ENCODE measurements at places on chromosomes 13 and 19. TPM values are rescaled to one million over a fixed set of nuclear protein-coding genes. Genes with fewer than 3 reads are reported as not detected.
A peak's percentile ranks its signal among the peaks of the same experiment; 100 is the strongest.

ADAMTS10 gene
- total RNA-seq, result 2.5 TPM

ATG4D gene
- 36.7 TPM for total RNA-seq

PGLYRP1 gene
- not detected for total RNA-seq

SPACA4 gene
- total RNA-seq, result not detected

TJP3 gene
- total RNA-seq, result 0.09 TPM

DNA sequence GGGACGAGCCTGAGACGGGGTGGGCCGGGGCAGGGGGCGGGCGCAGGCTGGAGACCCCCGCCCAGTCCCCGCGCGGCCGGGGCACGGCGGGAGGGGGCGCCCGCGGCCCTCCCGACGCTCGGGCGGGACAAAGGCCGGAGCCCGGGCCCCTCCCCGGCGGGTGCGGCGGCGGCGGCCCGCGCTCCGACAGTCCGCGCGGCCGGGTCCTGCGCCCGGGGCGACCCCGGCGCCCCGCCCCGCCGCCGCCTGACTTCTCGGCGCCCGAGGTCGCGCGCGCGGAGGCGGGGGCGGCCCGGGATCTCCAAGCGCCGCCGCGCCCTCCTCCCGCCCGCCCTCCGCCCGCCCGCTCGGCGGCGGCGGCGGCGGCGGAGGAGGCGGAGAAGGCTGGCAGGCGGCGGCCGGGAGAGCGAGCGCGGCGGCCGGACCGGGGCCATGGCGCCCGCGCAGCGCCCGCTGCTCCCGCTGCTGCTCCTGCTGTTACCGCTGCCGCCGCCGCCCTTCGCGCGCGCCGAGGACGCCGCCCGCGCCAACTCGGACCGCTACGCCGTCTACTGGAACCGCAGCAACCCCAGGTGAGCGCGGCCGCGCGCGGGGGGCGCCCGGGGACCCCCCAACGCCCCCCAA lies at the start of gene EFNA2:
TSS of gene EFNA2 (plus strand) at position 137 of the 624 bp plus-strand sequence. CDS start at position 433, 296 bp downstream.
- no peak within 1 kb of the TSS for H3K27ac ChIP-seq
- peak; percentile 56 for DNase-seq
- peaks cover 3% of the 10 kb centered on the region for H3K4me1 ChIP-seq

DNA sequence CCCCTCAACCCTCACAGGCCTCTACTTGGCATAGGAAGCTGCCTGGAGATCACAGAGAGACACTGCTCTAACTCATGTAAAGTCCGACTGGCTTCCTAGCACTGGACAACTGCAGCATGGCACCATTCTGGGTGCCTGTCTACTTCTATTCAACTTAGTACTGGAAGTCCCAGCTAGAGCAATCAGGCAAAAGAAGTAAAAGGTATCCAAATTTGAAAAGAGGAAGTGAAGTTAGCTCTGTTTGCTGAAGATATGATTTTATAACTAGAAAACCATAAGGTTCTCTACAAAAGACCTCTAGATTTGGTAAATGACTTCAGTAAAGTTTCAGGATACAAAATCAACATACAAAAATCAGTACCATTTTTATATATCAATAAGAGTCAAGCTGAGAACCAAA lies 1017.6 kb downstream of the PCDH9 start:
- no peak overlapping the region for H3K4me3 ChIP-seq
- no peak overlapping the region for H3K27ac ChIP-seq
- no peaks in the 10 kb centered on the region for H3K4me1 ChIP-seq
- no peak for DNase-seq
- no peaks in the 10 kb centered on the region for H3K27me3 ChIP-seq

GRCh38 chr13:31663880-31664585 lies 75.3 kb upstream of the RXFP2 start:
- no peaks in the 10 kb centered on the region for H3K27me3 ChIP-seq
- H3K36me3 ChIP-seq, result no peaks in the 10 kb centered on the region
- no peaks in the 10 kb centered on the region for H3K4me1 ChIP-seq
- DNase-seq, result no peak
- no peak overlapping the region for H3K4me3 ChIP-seq
- no peak overlapping the region for H3K27ac ChIP-seq

DNA sequence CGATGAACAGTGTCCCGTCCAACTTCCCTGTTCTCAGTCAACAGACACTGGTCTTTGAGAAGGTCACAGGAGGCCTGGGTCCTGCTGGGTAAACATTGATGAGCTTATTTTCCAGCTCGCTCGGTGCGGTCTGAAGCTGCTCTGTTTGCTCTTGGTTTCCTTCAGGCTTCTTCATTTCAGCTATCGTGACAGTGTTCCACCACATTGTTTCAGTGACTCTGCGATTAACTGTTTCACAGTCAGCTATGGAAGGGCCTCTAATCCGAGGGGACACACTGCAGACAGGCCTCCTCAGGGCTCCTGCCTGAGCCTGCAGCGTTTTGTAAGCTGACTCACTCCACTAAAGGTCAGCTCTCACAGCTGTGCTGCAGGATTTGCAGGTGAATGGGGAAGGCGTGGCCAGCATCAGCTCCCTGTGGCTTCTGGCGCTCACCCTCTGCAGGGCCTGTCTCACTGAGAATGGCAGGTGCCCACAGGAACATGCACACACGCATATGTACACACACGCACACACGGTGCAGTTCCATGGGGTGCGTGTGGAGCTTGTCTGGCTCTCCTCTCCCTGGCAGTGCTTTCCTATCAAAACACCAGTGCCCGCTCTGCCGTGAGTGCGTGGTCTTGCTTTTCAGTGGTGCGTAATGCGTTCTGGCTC lies 62.9 kb upstream of the MCF2L start:
- H3K27ac ChIP-seq, result no peak overlapping the region
- no peaks in the 10 kb centered on the region for H3K27me3 ChIP-seq
- no peak overlapping the region for H3K4me3 ChIP-seq
- H3K4me1 ChIP-seq, result no peaks in the 10 kb centered on the region

DNA sequence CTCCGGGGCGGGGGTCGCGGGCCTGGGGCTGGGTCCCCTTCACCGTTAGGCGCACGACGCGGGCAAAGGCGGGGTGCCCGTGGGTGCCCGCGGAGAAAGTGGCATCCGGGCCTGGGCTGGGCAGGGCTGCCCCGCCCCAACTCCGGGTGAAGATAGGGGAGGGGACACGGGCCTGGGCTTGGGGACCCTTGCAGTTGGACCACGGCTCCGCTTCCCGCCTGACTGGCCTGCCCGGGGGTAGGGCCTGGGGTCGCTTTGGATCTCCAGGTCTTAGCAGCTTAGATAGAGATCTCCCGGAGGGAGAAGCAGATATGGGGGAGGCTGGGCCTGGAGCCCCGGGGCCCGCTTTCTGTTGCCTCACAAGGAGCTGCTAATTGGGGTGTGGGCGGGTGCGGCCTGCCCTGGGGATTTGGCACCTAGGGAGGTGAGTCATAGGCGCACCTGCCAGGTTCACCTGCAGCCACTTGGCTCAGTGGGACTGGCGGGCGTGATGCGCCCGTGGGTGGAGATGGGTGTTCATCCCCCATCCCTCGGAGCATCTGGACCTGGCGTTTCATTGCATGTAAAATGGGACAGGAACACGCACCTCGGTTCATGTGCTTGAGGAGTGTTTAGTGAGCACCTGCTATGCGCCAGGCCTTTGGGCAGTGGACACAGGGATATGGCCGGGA lies 585 bp downstream of the MAP1S start:
- peak; percentile 78 for DNase-seq
- H3K4me3 ChIP-seq, result peak overlapping the region; percentile 91
- no peaks in the 10 kb centered on the region for H3K27me3 ChIP-seq
- peaks cover 23% of the 10 kb centered on the region for H3K36me3 ChIP-seq
- H3K4me1 ChIP-seq, result peaks cover 34% of the 10 kb centered on the region

DNA sequence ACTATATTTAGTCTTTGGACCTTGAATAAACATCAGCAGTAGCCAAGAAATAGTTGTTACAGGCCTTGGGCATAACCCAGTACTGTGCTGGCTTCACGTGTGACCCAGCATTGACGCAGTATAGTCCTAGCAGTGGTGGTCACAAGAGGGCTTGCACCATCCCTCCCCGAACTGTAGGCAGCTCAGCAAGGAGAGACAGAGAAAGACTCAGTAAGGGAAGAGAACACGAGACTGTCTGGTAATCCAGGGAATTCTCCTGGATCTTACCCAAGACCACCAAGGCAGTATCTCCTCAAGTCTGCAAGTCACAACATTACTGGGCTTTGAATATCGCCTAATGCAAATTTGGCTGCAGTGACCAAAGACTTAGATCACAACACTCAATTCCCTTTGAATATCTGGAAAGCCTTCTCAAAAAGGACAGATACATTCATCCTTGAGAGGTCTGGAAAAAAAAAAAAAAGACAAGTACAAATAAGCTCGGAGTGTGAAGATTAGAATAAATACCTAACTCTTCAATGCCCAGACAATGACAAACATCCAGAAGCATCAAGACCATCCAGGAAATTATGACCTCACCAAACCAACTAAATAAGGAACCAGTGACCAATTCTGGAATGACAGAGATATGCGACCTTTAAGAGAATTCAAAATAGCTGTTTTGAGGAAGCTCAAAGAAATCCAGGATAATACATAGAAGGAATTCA lies 39.7 kb downstream of the CAB39L start:
- H3K36me3 ChIP-seq, result no peaks in the 10 kb centered on the region
- peak; percentile 29 for DNase-seq
- H3K4me1 ChIP-seq, result no peaks in the 10 kb centered on the region
- H3K4me3 ChIP-seq, result no peak overlapping the region
- H3K27me3 ChIP-seq, result peaks cover 1% of the 10 kb centered on the region
- no peak overlapping the region for H3K27ac ChIP-seq

GRCh38 chr13:28056426-28056825 lies 44.0 kb downstream of the FLT3 start:
- H3K4me3 ChIP-seq, result no peak overlapping the region
- H3K36me3 ChIP-seq, result no peaks in the 10 kb centered on the region
- no peak overlapping the region for H3K27ac ChIP-seq
- peaks cover 26% of the 10 kb centered on the region for H3K27me3 ChIP-seq
- no peaks in the 10 kb centered on the region for H3K4me1 ChIP-seq

GRCh38 chr13:60922576-60923231 lies 492.9 kb downstream of the PCDH20 start:
- H3K27ac ChIP-seq, result no peak overlapping the region
- H3K36me3 ChIP-seq, result no peaks in the 10 kb centered on the region
- no peaks in the 10 kb centered on the region for H3K27me3 ChIP-seq
- no peak overlapping the region for H3K4me3 ChIP-seq
- no peaks in the 10 kb centered on the region for H3K4me1 ChIP-seq

DNA sequence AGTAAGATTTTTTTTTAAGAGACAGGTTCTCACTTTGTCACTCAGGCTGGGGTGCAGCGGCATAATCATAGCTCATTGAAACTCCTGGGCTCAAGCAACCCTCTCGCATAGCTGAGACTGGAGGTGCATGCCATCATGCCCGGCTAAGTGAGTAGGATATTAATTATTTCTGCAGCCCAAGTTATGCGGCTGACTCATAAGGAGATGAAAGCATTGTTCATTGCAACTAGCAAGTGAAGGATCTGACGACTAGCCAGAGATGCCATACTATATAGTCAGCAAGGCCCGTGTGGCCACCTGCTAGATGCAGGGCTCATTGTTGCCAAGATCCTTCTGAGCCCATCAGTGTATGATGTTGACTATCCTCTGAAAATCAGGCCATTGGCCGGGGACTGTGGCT lies 45.2 kb downstream of the ABCC4 start:
- no peak overlapping the region for H3K27ac ChIP-seq
- H3K4me1 ChIP-seq, result peaks cover 10% of the 10 kb centered on the region
- H3K4me3 ChIP-seq, result no peak overlapping the region
- no peak for DNase-seq
- H3K36me3 ChIP-seq, result no peaks in the 10 kb centered on the region

DNA sequence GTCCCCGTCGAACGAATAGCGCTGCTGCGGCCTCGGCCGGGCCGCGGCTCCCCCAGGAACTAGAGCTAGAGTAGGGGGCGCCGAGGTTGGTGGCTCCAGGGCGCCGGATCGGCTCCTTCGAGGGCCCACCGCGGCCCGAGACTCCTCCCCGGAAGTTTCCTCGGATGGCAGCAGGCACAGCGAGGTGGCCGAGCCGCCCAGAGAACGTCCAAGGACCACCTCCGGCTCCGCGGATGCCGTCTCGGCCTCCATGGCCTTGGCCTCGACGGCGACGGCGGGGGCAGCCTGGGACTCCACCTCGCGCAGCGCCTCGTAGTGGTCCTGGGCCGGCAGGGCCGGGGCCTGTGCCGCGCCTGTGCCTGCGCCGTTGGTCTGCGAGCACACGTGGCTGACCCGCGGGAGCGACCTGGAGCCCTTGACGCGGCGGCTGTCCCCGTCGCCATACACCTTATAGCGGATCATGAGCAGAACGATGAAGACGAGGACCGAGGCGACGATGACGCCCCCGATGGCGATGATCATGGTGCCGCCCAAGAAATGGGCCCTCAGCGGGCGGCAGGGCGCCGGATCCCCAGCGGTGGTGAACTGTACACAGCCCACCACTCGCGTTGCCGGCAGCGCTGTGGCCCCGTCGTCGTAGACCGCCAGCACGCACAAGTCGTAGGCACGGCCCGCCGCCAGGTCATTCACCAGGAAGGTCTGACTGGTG lies 11.8 kb downstream of the IFNL1 start:
- H3K36me3 ChIP-seq, result peaks cover 26% of the 10 kb centered on the region
- no peak overlapping the region for H3K27ac ChIP-seq
- no peak overlapping the region for H3K4me3 ChIP-seq
- DNase-seq, result no peak
- no peaks in the 10 kb centered on the region for H3K27me3 ChIP-seq

Data from activated CD4-positive, alpha-beta T cell treated with anti-CD3 and anti-CD28 coated beads, Interleukin-2, amount 10 ng/mL, durations not matched to agents 24 days and 14 days (primary cell).